ENCODE measurements at places on chromosomes 1 and 21. TPM values are rescaled to one million over a fixed set of nuclear protein-coding genes. Genes with fewer than 3 reads are reported as not detected.

The ADAM15 gene
- total RNA-seq, result 48.2 TPM

The LCE6A gene
- total RNA-seq, result not detected

The TMEM200B gene
- 9.2 TPM for total RNA-seq

The TACSTD2 gene
- total RNA-seq, result not detected

The SERINC2 gene
- total RNA-seq, result 4.4 TPM

The PEAR1 gene
- 1.8 TPM for total RNA-seq

The ZSWIM5 gene
- total RNA-seq, result 0.68 TPM

The NMNAT2 gene
- total RNA-seq, result 2.2 TPM

The KRTAP22-1 gene
- total RNA-seq, result not detected

The GPR37L1 gene
- total RNA-seq, result under 0.01 TPM

The C1QC gene
- not detected for total RNA-seq

The TTC4 gene
- total RNA-seq, result 13.5 TPM

The RASAL2 gene
- total RNA-seq, result 21.6 TPM

The RHD gene
- not detected for total RNA-seq

The DEDD gene
- total RNA-seq, result 37.3 TPM

The CCDC17 gene
- 0.45 TPM for total RNA-seq

Data from smooth muscle cell of the coronary artery (primary cell).